ENCODE measurements at places on chromosomes 2 and 18.

GRCh38 chr2:121316986-121317385 is 32.0 kb upstream of the TFCP2L1 start:
- DNase-seq = no peak

DNA sequence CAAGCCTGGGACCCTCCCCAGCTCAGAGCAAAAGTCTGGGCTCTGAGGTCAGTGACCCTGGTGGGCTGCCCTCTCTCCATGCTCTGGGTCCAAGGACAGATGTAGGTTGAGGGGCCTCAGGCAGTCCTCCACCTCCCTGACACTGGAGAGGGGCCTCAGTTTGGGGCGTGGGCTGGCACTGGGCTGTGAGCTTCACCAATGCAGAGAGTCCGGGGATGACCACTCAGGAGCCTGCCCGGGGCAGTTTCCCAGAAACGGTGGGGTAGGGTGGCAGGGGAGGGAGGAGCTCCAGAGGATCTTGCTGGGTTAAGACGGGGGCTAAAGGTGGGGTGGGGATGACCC is 40.5 kb upstream of the SMAD7 start:
- DNase-seq = no peak

DNA sequence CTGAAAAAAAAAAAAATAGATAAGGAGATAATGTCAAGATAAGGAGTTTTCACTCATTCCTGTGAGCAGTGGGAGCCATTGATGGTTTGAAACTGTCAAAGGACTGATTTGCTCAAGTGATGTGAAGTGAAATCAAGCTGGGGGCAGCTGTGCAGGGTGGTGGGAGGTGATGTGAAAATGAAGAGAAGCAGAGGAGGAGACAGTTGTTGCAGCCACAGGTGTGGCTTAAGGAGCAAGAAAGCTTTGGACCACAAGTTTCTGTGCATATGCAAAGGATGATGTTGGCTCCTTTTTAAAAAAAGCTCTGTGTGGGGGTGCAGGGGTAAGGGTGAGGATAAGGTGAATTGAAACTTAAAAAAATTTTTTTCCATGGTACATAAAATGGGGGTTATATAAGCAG is 8.3 kb downstream of the EFR3B start:
- no peak for DNase-seq

DNA sequence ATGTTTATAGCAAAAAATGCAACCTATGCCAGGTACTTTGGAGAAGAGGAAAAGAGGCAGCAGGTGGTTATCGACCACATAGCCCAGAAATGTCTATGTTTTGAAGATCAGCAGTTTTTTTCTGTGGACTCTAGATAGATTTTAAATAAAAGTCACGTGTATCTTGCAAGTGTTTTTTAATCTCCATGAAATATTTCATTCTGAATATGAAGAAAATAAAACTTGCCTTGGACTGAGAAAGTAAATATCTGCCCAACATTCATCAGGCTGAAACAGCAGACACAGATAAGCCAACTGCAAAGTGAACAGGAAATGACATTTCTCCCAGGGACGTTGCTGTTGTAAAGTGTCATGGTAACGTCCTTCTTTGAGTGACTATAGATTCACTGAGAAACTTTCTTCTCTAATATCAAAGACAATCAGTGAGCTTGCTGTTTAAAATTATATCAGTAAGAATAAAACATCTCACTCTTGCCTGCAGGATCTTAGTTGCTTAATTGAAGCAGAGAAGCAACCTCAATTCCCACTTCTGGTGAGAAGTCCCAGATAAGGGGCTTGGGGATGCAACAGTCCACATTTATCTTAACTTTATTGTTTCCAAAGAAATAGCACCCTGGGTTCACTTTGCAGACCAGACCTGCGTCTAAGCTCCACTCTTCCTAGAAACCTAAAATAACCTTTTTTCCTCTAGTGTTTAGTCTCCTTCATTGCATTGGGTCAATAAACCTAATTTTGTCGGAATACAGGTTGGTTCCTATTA is 6.3 kb downstream of the MYOM1 start:
- no peak for DNase-seq

GRCh38 chr2:70553334-70553583 is 367 bp downstream of the TGFA start:
- DNase-seq = no peak

DNA sequence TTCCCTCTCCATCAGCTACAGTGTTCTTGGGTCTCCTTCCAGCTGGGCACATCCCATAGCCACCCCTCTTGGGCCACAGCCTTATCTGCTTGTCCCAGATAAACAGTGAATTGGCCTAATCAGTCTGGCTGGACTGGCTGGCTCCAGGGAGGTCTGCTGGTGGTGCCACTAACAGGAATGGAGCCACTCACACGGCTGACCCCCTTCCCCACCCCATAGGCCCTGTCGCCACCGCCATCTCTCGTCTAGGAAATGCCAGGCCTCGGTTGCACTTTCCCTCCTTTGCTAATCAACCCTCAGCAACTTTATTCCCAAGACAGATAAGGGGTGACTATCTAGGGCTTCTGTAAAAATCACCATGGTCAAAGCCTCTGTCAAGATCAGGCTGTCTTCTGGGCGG is 23.0 kb upstream of the TNP1 start:
- DNase-seq = no peak

DNA sequence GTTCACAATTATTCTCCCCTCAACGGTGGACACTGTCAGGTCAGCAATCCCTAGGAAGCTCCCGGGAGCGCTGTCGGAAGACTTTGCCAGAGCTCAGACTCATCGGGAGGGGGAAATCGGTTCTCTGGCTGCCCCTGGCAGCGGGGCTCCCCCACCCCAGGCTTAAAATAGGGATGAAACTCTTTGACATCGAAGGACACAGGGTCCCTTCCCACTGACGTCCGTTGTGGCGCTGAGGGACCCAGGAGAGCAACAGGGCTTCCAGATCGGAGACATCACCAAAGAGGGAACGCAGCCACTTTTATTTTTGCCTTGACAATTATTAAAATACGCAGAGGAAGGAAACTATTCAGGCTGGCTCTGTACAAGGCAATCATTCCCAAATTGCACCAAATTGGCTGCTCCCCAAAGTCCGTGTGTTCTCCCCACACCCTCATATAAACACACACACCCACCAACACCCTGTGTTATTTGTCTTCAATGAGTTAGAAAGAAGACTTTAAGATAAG is 249.0 kb downstream of the CDH20 start:
- no peak for DNase-seq

DNA sequence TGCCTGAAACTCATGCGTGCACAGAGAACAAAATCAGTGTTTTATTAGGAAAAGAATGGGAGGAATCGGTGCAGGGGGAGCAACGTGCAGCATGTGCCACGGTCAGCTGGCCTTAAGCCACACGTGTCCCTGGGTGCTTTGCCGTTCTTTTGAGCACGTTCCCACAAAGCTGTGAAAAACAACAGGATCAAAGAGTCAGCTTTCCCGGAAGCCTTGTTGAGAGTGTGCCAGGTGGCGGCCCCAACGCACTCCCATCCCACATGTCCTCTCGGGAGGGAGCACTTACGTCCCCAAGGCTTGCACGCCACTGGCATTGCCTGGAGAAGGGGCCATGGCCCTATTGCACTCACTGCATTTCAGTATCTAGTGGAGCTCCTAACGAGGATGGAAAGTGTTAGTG is 511.2 kb downstream of the EIPR1 start:
- DNase-seq = no peak

GRCh38 chr2:164126960-164127660 is 391.3 kb upstream of the FIGN start:
- DNase-seq = no peak

GRCh38 chr18:55775972-55776371 is 188.0 kb upstream of the TCF4 start:
- no peak for DNase-seq

GRCh38 chr2:234980451-234981187 is 28.8 kb downstream of the SH3BP4 start:
- DNase-seq = peak; percentile 37

DNA sequence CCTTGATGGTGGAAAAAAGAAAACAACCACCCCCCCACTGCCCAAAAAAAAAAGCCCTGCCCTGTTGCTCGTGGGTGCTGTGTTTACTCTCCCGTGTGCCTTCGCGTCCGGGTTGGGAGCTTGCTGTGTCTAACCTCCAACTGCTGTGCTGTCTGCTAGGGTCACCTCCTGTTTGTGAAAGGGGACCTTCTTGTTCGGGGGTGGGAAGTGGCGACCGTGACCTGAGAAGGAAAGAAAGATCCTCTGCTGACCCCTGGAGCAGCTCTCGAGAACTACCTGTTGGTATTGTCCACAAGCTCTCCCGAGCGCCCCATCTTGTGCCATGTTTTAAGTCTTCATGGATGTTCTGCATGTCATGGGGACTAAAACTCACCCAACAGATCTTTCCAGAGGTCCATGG is 28.0 kb downstream of the MAL start:
- no peak for DNase-seq

GRCh38 chr18:58495634-58496033 is 133.3 kb downstream of the ALPK2 start:
- DNase-seq = no peak

GRCh38 chr2:152620208-152620607 is 97.1 kb downstream of the PRPF40A start:
- no peak for DNase-seq

- DNase-seq = no peak
Measured at GRCh38 chr2:151862700-151863099, 34.5 kb upstream of the ARL5A start.

- no peak for DNase-seq
Measured at GRCh38 chr2:148899638-148900318, 24.8 kb downstream of the KIF5C start.

- DNase-seq = peak; percentile 64
Measured at GRCh38 chr2:180707884-180708205, 272.6 kb upstream of the UBE2E3 start.

- no peak for DNase-seq
Measured at GRCh38 chr2:112924360-112924759, 13.4 kb downstream of the IL37 start.

- peak; percentile 33 for DNase-seq
Measured at GRCh38 chr2:31170071-31170698, 31.9 kb upstream of the GALNT14 start.

DNA sequence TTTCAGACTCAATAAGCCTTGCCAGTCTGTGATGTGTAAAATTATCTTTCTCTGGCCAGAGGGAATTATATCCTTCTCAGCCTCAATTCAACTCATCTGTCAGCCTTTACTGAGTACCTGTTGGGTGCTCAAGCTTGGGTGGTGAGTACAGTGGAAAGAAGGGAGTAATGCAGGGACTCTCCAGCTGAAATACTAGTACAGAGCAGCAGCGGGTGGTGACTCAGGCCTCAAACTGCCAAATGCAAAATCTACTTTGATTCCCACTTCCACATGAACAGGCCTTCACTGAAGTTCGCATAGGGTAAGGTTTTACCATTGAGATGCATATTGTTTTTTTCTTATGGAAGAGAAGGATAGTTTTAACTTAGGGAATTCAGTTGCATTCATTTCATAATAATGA is 326.8 kb downstream of the LRRTM1 start:
- DNase-seq = no peak

GRCh38 chr2:223431479-223431878 is 170.7 kb downstream of the SCG2 start:
- DNase-seq = no peak

DNA sequence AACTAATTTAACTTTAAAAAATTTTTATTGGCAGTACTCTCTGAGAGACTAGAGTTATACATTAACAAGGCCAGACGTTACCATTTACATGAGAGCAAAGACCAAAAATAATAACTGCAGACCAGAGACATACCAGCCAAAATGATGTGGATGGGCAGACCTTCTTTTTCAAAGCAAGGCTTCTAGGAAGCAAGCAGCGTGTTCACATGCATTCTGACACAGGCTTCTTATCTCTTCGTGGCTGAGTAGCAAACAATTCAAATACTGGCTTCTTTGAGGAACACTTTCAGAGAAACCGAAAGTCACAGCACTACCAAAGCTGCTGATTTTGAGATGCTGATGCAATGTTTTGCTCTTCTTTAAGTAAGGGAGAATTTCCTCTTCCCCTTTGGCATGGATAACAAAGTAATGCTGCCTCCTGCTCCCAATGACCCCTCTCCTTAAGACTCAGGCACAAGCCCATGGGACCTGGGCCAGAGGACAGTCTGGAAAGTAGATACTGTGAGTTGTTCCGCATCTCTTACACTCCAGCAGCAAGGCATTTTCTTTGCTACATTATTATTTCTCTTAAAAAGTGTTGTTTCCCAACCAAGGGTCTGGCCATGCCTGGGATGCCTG is 181.9 kb downstream of the MREG start:
- no peak for DNase-seq

DNA sequence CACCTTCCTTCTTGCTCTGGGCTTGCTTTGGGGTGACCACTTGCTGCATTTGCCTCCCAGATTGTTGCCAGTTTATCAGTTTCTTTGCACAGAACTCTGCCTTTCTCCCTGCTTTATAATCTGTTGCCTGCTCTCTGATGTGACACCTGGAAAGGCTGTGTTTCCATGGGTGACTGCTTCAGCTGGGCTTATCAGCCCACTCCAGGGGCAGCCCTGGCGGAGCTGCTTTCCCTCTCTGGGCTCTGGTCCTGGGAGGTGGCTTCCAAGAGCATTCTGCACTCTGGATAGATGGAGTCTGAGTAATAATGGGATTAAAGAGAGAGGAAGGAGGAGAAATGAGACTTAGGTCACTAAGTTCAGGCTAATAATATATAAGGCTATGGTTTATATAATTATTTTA is 352.7 kb downstream of the TSN start:
- DNase-seq = no peak

DNA sequence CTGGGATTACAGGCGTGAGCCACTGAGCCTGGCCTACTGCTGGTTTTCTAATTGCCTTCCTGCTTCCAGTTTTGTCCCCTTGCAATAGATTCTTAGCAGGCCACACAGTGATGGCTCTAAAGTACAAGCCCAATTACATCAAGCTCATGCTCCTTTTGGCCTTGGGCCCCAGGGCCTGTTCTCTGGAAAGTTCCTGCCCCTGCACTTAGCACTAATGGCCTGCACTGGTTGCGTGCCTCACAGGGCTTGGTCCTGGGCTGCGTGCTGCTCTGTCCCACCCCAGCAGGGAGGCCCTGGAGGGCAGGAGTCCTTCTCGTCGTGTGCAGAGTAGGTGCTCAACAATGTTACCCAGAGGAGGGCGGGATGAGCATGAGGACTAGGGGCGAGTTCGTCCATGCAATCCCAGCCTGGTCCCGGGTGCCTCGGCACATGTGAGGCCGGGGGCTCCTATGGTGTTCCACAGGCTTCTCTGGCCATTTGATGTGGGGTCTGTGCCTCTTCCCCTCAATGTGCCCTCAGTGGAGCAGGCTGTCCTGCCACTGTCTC is 51.7 kb downstream of the PDCL3 start:
- DNase-seq = no peak

GRCh38 chr2:113248997-113249770 is 29.5 kb downstream of the PAX8 start:
- DNase-seq = peak; percentile 39

Measured in NCI-H1105 (cell line).